Activated naive CD8-positive, alpha-beta T cell treated with anti-CD3 and anti-CD28 coated beads for 36 hours (primary cell): ENCODE measurements at places on chromosomes 1 and 21.

DNA sequence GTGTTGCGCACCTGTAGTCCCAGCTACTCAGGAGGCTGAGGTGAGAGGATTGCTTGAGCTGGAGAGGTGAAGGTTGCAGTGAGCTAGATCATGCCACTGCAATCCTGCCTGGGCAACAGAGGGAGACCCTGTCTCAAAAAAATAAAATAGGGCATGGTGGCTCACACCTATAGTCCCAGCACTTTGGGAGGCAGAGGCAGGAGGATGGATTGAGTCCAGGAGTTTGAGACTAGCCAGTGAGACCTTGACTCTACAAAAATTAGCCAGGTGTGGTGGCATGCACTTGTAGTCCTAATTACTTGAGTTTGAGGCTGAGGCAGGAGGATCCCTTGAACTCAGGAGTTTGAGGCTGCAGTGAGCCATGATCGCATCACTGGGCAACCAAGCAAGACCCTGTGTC lies 9.7 kb downstream of the RPL11 start:
- DNase-seq: no peak

GRCh38 chr21:26717146-26717739 lies 128.0 kb downstream of the ADAMTS1 start:
- no peak for DNase-seq

- no peak for DNase-seq
Measured at GRCh38 chr21:27250366-27250765, 283.5 kb upstream of the ADAMTS5 start.

DNA sequence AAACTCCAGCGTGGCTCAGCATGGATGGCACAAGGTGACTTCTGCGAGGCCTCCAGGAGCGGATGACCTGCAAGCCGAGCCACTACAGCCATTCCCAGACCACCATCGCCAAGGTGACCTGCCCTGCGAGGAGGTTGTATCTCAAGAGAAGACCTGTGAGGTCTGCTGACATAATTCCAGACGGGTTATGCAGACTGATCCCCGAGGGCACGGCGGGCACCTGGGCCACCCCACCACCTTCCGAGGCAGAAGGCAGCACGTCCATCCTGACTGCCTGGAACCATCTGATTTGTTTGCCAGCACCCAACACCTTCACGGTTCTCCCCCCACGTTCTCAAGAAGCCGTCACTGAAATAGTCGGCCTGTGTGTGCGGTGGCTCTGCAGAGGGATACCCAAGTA lies 56.8 kb upstream of the CNTN2 start:
- no peak for DNase-seq

GRCh38 chr1:34511802-34512201 lies 243.0 kb upstream of the GJB5 start:
- no peak for DNase-seq

GRCh38 chr1:55071477-55071876 lies 32.1 kb downstream of the PCSK9 start:
- no peak for DNase-seq

DNA sequence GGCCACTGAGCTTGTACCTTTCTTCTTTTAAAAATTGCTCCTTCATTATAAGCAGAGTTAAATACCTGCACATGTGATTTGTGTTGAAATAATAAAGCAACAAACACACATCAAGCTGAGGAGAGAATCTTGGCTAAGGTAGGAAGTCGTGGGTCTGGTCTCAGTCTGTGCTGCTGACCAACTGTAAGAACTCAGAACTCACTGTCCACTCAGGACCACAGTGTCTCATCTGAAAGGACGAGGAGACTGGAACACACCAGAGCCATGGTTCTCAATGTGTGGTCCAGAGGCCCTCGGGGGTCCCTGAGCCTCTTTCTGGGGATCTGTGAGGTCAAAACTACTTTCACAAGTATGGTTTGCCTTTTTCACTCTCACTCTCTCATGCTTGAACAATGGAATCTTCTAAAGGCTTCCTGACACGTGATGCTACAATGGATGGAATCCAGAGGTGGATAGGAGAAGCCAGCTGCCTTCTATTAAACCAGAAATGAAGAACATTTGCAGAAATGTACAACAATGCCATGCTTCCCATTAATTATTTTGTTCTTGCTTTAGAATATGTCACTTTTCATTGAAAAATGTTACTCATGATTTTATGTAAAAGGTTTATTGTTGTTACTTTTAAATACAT lies 17.3 kb upstream of the ETS2 start:
- no peak for DNase-seq

GRCh38 chr1:9302745-9303524 lies 10.2 kb downstream of the SPSB1 start:
- no peak for DNase-seq

- no peak for DNase-seq
Measured at GRCh38 chr21:14585122-14585521, 39.0 kb upstream of the SAMSN1 start.

GRCh38 chr1:53638360-53639035 lies 100.5 kb downstream of the GLIS1 start:
- no peak for DNase-seq

DNA sequence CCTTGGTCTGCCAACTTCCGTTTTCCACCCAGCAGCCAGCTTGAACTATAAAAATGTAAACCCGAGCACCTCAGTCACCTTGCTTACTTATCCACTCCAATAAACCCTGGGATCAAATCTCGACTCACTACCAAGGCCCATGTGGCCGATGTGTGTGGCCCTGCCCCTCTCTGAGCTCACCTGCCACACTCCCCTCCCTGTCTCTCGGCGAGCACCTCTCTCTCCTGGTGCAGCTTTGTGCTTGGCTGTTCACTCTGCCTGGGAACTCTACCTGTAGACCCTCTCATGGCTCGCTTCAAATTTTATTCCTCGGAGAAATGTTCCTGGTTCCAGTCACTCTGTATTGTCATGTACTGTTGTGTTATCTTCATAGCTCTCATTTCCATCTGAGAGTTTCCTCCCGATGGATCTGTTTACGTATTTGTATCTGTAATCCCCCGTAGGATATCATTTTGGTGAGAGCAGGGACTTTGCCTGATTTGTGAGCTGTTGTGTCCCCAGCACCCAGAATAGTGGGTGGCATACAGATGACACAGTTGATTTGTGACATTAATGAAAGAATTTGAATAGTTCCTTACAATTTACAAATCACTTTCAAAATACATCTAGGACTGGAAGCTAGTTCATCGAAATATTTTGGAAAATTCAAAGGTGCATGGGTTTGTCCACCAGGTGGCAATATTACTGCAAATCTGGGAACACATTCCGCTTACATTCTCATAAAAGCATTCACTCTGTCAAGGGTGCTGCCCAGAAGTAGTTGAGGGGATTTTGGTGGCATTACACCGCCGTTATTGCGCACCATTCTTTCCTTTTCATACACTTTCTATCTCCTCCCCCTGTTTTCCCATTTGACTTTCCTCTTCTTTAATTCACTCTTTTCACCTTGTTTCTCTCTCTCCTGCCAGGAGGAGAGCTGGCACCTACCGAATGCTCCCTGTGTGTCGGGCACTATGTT lies 95.3 kb downstream of the ABCA4 start:
- no peak for DNase-seq

- no peak for DNase-seq
Measured at GRCh38 chr1:32900371-32900955, 726 bp downstream of the TMEM54 start.

DNA sequence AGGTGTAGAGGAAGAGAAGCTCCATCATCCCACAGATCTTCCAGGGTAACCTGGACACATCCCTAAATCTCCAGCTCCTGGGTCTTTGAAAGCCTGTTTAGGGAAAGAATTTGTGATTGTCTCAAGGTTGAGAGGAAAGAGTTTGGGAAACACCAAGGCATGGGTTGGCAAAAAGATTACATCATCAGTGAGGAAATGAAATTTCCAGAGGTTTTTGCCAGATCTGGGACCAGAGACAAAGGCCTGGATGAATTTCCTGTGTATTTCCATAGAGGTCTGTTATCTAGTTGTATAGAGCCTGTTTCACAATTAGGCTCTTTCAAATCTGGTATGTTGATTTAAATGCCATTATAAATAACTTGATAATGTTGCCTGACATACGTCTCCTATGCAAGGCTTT lies 82.3 kb downstream of the GPR89B start:
- DNase-seq: no peak

DNA sequence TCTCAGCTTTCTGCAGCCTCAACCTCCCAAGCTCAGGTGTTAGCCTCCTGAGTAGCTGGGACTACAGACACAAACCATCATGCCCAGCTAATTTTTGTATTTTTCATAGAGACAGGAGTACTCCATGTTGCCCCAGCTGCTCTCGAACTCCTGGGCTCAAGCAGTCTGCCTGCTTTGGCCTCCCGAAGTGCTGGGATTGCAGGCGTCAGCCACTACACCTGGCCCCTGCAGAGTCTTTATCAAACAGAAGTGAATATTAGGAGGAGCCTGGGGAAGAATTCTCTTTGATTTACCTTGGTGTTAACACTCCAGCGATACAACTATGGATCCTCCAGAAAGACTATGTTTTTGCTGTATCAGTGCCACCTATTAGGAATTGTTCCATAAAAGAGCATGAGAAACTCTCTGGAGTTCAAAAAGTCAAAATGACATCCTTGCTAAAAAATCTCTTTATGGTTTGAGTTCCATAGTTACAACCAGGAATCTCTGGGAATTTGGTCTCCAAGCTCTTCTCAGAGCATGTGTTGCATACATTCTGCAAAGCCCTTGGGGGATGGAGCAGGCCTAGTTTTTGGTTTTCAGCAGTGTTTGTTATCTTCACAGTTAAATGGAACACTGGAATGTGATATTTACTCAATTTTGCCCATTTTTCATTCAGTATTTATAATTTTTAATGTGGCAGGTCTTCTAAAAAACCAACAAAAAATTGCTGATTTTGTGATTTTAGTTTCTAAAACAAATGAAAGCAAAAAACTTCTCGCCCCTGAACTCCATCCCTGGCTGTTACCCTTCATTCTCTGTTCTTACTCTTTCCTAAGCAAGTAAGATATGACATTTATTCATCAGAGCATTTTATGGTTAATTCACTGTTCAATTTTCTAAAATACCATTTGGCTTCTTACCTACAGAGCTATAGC lies 77.3 kb downstream of the OLFML2B start:
- no peak for DNase-seq

- DNase-seq: no peak
Measured at GRCh38 chr1:119655154-119655553, 7.1 kb upstream of the ZNF697 start.

DNA sequence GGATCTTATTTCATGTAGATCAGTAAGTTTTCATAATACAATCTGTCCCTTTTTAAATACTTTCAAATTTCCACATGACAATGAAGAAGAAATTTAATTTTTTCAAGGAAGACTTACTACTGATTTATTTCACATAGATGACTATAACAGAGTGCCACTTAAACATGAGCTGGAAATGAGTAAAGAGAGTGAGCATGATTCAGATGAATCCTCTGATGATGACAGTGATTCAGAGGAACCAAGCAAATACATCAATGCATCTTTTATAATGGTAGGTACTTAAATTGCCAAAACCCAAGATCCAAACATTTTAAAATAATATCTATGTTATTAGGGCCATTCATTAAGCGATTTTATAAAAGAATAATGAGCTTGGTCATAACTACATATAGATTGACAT lies 110.4 kb downstream of the PTPRC start:
- DNase-seq: no peak

GRCh38 chr1:244224487-244225430 lies 173.7 kb downstream of the ZBTB18 start:
- DNase-seq: no peak

- DNase-seq: no peak
Measured at GRCh38 chr1:20900056-20900455, 112.9 kb upstream of the HP1BP3 start.

DNA sequence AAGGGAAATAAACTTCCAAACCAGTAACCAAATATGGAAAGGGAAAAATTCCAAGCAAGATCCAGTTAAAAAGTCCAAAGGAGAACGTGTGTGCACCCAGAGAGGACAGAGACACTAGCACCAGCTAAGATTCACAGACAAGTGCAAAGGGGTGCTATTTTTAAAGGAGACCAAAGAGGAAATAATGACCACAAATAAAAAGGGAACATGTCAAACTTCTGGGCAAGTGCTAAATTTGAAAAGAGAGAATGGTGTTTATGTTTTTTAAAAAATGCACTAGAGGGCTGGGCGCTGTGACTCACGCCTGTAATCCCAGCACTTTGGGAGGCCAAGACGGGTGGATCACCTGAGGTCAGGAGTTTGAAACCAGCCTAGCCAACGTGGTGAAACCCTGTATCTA lies 8.6 kb downstream of the JAM2 start:
- no peak for DNase-seq
